Right ventricle myocardium inferior (tissue), 1 donor: ENCODE measurements at places on chromosomes 3 and 15.

GRCh38 chr3:171401432-171401831, 58.8 kb downstream of the TNIK start:
- DNase-seq, result no peak

DNA sequence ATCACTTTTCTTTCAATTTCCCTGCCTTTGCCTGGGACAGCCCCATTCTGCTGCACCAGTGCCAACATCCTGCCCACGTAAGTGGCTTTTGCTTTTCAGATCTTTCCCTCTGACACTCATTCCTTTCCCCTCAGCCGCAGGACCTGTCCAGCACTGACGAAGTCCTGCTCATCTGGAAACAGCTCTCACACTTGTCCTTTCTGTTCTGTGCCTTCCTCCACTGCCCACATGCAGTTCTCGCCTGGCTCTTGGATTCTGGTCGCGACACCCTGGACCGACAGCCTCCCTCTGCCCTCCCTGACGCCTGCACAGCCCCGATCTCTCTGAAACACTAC, 99.7 kb downstream of the ADCY5 start:
- DNase-seq, result no peak

DNA sequence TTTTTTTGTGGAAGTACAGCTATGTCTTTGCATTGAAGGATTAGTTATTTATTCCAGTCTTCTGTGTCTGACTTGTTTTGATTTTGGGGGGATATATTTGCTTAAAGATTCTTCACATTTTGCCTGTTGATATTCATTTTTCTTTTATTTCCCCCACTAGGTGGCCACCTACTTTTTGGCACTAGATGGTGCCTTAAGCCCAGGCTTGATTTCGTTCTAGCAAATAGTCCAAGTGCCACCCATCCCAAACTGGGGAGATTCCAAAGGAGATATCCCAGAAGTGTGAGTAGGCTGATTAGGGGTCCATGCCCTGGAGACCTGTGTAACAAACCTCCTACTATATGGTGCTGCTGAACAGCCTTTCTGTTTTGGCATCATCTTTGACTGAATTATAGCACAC, 80.0 kb upstream of the SPATA16 start:
- DNase-seq, result no peak

- no peak for DNase-seq
Measured at GRCh38 chr15:60460931-60461330, 18.0 kb downstream of the ICE2 start.

DNA sequence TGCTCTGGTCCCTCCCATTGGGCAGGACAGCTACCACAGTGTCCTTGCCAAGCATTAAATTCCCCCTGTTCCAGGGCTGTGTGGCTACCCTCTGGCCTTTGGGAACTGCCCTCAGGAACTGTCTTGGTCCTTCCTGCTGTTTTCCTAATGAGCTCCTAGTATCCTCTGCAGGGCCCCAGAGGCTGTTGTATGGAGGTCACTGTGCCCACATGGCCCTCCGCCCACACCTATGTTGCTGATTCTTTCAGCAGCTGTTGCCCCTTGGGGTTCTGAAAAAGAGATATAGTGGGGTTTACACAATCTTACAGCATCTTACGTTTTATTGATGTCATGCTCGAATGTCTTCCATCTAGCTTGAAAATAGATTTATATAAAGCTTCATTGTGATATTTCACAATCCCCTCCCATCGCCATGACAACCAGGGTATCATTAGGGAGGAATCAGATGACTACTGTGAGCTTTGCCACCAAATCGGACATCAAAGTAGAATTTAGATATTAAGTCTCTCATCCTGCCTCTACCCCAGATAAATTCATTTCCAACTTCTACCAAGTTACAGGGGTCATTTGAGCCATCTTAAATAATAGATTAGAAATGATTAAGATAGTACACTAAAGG, 97.1 kb upstream of the NR2E3 start:
- DNase-seq, result no peak

GRCh38 chr3:196121066-196121465, 39.2 kb upstream of the TFRC start:
- DNase-seq, result no peak

- DNase-seq, result no peak
Measured at GRCh38 chr3:27561576-27561975, 77.4 kb upstream of the SLC4A7 start.

DNA sequence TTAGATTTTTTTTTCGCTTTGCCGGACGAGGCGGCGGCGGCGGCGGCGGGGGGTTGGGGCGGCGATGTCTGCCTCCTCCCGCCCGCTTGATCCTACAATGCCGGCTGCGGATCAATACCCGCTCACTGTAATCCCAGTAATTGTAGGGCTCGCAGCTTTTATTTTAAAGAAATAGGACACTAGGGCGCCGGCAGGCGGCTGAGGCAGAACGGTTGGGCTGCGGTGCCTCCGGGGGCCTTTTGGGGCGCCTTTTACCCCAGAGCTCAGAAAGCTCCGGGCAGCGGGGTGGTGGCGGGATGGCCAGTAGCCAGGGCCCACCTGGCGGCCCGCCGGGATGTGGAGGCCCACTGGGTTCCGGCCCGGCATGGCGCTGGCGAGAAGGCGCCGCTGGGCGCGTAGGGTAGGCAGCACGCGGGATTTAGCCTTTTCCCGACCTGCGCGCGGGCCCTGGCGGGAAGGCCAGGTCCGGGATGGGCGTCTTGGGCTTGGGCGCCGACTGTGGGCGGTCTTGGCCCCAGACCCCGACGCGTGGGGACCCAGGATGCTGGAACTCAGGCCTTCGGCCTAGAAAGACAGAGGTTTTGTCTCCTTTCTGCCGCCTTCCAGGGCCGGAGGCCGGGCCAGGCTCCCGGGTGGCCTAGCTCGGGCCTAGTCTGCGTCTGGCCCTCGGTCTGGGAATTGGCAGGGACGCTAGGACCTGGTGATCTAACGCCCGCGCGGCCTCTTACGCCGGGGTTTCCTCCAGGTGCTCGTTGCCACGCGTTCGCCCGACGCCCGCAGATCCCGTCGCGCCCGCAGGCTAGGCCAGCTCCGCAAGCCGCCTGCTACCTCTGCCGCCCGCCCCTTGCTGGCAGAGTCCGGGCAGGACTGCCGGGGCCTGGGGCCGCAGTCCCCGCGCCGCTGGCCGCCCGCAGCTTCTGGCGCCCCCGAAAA, 15.5 kb upstream of the ONECUT1 start:
- DNase-seq, result no peak

DNA sequence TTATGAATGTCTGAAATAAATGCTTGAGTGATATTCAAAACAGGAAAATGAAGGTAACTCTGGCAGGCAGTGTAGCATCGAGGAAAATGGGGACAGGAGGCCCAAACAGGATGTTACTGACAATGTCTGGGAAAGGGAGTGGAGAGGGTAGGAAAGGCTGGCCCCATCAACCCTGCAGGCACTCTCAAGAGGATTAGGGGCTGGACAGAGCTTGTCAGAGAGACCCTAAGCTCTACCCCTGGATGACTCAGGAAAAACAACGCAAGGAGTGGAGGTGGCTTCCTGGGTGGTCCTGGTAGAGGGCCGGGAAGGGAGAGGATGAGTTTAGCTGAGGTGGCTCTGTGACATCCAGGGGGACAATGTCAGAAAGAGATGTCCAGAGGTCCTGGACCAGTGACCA, 106.0 kb downstream of the RYK start:
- DNase-seq, result no peak

DNA sequence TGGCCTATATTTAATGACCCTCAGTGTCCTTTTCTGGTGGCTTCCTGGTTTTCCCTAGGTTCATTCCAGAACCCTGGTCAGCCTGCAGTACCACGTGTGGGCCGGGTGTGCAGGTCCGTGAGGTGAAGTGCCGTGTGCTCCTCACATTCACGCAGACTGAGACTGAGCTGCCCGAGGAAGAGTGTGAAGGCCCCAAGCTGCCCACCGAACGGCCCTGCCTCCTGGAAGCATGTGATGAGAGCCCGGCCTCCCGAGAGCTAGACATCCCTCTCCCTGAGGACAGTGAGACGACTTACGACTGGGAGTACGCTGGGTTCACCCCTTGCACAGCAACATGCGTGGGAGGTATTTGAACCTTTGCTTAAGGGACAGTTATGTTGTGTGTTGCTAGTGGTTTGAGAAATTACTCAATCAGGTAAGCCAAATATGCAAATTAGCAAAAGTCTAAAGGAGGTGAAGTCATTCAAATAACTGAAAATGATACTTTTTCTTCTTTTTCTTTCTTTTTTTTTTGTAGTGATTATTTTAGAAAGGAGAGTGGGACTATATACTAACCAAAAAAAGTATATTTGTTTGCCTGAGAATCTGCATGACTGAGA, 259.2 kb downstream of the ADAMTSL3 start:
- no peak for DNase-seq

GRCh38 chr15:47620960-47621681, 96.2 kb upstream of the SEMA6D start:
- no peak for DNase-seq

DNA sequence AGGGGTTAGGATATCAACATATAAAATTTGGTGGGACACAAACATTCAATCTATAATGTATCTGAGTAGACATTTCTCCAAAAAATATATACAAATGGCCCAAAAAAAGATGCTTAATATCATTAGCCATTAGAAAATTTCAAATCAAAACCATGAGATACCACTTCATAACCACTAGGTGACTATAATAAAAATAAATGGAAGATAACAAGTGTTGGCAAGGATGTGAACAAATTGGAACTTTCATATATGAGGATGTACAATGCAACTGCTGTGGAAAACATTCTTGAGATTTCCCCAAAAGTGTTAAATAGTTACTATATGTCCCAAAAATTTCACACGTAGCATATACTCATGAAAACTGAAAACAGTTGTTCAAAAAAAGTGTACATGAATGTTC, 36.5 kb upstream of the WNT7A start:
- DNase-seq, result no peak

DNA sequence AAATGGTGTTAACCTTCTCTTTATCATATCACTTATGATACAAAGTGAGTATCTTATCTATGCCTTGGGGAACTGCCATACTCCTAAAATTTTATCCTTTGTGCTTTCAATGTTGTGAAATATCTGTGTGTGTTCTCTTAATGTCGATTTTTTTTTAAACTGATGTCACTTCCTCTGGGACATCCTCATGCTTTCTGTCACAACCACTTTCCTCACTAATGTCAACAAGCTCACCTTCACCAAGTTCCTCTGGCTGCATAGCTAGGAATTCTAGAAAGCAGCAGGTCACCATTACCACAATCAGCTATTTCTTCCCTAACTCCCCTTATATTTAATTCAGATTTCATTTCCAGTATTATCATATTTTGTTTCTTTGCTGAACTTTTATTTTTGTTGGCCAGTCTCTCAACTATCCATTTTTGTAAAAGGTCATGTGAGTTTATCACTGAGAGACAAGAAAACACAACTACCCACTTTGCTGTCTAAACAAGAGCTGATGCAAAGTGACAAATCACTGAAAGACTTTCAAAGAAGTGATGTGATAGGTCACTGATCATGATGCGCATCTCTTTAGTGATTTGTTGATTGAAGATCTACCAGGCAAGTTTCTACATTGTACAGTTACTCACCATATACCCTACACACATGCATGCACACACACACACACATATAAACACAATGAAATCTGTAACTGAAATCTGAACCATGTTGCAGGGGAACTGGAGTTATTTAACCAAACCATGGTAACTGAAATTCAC, 369.0 kb downstream of the ULK4 start:
- no peak for DNase-seq

- DNase-seq, result no peak
Measured at GRCh38 chr3:71709908-71710511, 15.2 kb downstream of the EIF4E3 start.

DNA sequence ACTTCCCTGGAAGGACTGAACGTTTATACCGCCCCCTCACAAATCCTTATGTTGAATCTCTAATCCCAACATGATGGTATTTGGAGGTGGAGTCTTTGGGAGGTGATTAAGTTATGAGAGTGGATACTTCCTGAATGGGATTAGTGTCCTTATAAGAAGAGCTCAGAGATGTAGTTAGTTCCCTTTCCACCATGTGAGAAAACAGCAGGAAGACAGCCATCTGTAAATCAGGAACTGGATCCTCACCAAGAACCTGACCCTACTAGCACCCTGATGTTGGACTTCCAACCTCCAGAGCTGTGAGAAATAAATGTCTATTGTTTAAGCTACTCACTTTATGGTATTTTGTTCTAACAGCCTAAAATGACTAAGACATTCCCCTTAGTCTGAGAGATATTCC, 33.3 kb upstream of the SACM1L start:
- DNase-seq, result no peak

GRCh38 chr3:21508246-21508645, 242.8 kb downstream of the ZNF385D start:
- no peak for DNase-seq

DNA sequence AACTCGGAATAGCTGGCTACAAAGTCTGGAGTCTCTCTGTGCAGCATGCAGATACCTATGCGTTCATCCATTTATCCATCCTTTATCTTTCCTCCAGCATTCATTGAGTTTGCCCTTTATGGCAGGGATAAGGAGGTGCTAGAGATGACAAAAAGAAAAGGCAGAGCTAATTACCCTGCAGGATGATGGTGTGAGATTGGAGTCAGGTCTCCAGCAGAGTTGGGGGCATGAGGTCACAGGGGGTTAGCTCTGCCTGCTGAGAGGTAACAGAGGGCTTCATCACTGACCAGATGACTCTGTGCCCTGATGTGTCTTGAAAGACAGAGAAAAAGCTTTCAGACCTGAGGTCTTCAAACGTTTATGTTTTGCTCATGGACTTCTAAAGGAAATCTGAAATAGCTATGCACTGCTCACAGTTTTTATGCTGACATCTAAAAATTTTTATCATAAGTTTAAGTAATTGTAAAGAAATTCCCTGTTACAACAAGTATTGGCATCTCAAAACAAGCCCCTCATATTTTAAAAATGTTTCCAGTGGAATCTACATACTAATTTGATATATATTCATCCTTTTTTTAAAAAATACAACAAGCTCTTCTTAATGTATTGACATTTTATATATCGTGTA, 132.3 kb upstream of the ANKRD28 start:
- DNase-seq, result no peak

- no peak for DNase-seq
Measured at GRCh38 chr3:170440344-170440743, 21.7 kb downstream of the CLDN11 start.

DNA sequence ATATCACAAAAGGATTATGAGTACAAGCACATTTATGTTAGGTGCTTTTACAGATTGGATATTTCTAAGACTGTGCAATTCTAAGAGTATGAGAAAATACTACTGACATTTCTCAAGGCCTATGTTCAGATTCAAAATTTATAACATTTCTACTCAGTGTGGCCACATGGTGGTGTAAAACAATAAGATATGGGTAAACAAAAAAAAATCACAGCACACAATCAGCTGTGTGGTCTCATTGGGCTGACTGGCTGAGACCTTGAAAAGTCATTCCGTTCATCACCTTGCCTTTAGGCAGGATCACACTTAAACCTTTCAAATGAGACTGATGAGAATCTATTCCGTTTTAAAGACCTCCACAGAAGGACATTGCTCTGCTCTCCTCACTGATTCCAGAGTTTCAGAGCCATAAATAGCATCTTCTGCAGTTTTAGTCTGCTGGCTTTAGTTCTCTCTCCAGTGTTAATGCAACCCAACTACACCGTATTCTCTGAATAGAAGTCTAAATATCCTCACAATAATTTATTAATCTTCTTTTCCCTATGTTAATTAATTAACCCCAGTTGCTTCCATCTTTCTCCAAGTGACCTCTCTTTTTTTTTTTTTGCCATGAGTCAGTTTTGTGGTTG, 158.2 kb downstream of the SPATA16 start:
- no peak for DNase-seq

- DNase-seq, result no peak
Measured at GRCh38 chr3:86056962-86057361, 934.0 kb downstream of the VGLL3 start.
